Karpas-422 (cell line): ENCODE measurements at places on chromosomes 1 and 21. TPM values are rescaled to one million over a fixed set of nuclear protein-coding genes. Genes with fewer than 3 reads are reported as not detected.

The KPRP gene
- not detected in 2 replicates for total RNA-seq

GRCh38 chr1:178189814-178190213 lies 95.9 kb downstream of the RASAL2 start:
- DNase-seq, result peak; percentile 72

The AMY2B gene
- total RNA-seq, result 5.3 and 10.8 TPM in 2 replicates

- no peak for DNase-seq
Observed at GRCh38 chr21:45975020-45975666, 6.4 kb upstream of the COL6A1 start.

The ZYG11A gene
- not detected in 2 replicates for total RNA-seq

- DNase-seq, result no peak
Observed at GRCh38 chr1:199082778-199083389, 444.0 kb downstream of the PTPRC start.

DNA sequence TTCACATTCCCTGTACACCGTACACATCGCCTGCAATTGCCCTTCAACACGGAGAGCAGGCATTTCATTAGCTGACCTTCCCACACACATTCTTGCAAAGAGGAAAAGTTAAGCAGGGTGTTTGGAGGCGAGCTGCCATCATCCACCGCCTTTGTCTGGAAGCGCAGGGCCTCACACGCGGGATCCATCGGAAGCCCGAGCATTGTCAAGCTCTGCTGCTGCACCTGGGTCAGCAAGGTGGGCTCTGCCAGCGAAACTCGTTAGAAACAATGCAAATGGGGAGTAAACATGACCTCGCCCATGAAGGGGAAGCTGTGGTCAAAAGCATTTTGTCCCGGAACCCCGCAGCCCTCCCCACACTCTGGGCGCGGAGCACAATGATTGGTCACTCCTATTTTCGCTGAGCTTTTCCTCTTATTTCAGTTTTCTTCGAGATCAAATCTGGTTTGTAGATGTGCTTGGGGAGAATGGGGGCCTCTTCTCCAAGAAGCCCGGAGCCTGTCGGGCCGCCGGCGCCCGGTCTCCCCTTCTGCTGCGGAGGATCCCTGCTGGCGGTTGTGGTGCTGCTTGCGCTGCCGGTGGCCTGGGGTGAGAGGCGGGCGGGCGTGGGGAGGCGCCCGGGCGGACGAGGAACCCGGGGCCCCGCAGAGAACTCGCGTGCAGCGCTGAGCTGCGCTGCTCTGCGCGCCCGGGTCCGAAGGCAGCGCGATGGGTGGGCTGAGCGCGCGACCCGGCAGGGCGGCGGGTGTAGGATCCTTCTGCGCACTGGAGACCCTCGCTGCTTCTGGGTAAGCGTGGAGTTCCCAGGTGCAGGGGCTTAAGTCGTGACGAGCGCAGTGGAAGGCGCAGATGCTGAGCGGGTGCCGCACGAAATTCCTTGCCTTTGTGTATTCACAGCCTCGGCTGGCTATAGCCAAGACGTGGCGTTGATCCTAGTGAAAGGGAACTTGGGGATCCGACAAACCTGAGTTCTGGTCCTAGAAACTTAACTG lies at the start of gene CR1:
CR1 (plus strand) TSS at position 357 of the 992 bp plus-strand sequence; CDS start at position 468, 111 bp downstream.
- no peak for DNase-seq

GRCh38 chr1:45037456-45037855 lies 25.4 kb downstream of the UROD start:
- no peak for DNase-seq

DNA sequence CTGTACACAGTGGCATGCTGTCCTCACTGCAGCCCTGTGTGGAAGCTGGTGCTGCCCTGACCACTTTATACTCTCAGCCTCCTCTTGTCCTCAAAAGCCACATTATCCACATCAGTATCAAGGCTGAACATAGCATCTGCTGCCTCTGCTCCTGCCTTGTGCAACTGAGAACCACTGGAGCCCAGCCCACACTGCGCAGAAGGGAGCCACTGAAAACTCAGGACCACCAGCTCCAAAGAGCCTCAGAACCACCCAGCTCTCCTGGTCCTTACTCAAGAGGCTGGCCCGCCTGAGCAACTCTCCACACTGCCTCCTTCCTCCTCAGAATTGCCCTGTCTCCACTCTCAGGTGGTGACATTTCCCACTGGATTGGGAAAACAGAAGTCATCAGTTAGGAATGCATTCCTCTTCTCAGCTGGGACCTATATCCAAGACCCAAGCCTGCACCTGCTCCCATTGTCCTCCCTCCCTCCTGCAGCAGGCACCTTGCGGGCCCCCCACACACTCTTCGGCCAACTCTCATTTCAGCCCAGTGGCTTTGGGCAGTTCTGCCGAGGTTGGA lies 7.0 kb upstream of the KISS1 start:
- no peak for DNase-seq

The ECM1 gene
- 2.2 and 7.2 TPM in 2 replicates for total RNA-seq

DNA sequence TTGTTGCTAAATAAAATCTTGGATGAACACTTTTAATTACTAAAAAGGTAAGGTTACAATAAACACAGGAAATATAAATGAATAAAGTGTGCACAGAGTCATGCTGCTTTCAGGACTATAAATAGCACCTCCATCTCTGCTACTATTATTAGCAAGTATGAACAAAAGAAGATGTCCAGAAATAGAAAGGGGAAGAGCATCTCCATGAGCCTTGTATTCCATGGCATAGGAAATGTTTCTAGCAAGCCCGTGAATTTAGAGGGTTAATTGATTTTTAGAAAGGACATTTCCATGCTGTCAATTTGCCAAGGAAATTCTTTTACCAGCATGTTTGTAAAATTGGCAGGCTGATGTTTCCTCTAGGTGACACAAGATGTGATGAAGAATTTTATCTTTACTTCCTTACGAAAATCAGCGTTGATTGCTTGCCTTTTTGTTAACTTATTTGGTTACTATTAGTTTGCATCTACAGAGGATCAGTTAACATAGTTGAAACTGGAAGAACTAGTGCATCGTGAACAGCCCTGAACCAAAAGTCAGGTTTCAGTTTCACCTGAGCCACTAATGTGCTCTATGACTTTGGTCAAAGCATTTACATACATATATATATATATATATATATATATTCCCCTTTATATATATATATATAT lies 45.3 kb downstream of the NR5A2 start:
- DNase-seq, result no peak

The MAP1LC3C gene
- 0.67 and 2.2 TPM in 2 replicates for total RNA-seq

The GCSAML gene
- not detected in 2 replicates for total RNA-seq

The ESRRG gene
- total RNA-seq, result 0.15 TPM in 1 of 2 replicates, not detected in the other
